ENCODE measurements at places on chromosomes 1 and 21.

DNA sequence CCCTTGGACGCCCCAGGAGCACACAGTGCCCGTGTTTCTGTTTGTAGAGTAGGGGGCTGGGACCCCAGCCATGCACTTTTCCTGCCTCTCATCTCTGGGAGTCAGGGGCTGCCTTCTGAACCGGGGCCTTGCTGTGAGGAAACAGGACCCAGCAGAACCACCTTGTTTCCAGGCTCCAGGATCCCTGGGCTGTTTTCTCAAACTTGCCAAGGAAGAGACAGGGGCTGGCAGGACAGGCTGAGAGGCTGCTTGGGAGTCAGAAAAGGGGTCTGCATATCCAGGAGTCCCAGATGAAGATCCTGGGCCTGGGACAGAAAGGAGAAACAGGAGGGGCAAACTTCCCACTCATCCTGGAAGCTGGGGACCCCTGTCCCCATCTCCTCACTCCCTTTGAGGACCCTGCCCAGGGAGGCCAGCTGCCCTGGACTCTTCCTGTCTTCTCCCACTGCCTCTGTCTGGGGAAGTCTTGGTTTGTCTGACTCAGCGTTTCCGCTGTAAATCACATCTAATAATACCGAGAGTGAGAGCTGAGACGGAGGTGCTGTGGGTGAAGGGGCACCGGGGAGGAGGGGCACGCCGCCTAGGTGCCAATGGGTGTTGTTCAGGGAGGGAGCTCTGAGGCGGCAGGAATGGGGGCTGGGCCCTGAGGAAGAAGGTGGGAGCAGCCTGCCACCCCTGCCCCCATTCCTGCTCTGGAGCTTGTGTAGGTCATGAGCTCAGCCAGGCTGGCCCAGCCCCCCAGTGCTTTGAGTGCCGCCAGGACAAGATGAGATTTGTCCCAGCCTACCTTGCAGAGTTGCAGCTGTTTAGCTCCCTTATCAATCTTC lies 16.7 kb downstream of the POU3F1 start:
- DNase-seq = peak; percentile 57

DNA sequence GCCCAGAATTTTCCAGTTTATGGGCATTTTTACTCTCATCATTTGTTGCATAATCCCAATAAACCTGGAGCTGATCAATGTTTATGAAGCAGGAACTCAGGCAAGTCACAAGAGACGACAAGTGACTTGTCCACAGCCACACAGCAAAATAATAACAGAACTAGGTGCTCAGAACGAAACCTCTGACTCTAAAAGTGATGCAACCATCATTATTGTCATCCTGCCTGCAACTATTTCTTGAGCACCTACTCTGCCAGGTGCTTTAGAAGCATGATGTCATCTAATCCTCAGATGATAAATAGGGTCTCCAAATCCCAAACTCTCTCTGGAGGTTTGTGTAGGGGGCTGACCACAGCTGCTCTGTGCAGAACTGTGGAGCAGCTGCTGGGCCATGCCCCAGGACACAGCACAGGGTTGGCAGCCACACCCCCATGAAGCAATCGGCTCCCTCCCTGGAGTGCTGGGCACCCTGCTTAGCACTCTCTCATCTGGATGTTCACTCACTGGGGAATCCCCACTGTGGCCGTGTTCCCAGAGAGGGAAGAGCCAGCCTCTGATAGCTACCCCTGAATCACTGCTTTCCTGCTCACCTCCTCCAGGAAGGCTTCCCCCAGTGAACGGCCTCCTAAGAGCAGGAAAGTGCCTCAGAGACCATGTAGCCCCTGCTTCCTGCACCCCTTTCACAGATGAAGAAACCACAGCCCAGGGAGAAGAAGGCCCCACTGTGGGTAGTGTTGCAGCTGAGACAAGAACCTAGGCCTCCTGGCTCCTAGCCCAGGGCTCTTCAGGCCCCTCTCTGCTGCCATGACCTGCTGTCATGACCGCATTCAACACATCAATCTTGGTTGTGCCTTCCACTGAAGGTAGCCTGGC lies 2.1 kb downstream of the TTC22 start:
- no peak for DNase-seq

DNA sequence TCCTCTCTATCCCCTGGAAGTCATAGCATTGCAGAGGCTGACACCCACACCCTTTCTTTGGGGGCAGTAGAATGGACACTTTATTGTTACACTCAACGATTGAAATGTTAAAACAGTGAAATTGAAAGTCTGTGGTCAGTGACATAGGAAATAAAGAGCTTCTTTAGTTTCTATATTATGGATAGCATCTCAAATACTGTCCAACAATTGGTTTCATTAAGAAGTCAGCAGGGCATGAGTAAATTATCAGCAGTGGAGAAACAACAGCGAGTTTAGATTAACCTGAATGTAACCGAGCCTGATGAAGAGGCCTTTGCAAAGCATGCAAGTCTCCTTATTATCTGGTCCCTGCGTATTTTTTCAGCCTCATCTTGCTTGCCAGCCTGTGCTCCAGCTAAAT lies 350.7 kb downstream of the NTNG1 start:
- DNase-seq = no peak

- no peak for DNase-seq
These were observed 26.4 kb downstream of the HENMT1 start for GRCh38 chr1:108634521-108634920.

- peak; percentile 2 for DNase-seq
These were observed 1359.0 kb upstream of the ADGRL4 start for GRCh38 chr1:80365359-80366021.

DNA sequence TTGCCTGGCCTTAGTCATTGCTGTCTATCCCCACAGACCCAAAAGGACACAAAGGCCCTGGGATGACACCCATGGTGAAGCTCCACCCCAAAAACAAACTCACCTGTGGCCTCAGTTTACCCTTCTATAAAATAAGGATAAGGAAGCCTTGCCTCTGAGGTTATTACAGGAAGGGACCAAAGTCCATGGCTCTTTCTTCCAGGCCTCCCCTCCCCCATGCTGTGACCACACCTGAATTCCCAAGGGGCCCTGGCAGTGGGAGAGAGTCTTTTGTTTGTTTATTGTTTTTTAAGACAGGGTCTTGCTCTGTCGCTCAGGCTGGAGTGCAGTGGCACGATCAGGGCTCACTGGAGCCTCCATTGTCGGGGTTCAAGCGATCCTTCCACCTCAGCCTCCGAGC lies 10.5 kb upstream of the TNFRSF25 start:
- DNase-seq = no peak

DNA sequence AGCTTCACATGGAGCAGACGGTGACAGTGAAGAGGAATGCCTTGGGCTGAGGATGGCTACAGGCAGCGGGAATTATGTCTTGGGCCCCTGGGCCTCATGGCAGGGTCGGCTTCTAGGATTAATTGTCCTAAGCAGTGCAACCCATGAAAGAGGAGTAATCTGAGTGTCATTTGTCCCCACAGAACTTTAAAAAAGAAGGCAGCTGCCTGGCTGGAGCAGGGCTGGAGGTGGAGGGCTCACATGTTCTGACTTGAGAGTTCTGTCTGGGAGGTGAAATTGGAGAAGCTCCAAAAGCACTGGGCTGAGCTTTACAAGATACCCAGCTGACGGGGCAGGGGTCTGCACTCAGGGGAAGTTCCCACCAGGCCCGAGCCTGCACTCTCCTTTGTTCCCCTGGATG lies 22.6 kb downstream of the CACNA1S start:
- DNase-seq = no peak

GRCh38 chr1:171139890-171140289 lies 45.2 kb upstream of the FMO2 start:
- DNase-seq = no peak

Measured in kidney glomerular epithelial cell (primary cell).